GM13977 (cell line): ENCODE measurements at places on chromosomes 11 and 22.

DNA sequence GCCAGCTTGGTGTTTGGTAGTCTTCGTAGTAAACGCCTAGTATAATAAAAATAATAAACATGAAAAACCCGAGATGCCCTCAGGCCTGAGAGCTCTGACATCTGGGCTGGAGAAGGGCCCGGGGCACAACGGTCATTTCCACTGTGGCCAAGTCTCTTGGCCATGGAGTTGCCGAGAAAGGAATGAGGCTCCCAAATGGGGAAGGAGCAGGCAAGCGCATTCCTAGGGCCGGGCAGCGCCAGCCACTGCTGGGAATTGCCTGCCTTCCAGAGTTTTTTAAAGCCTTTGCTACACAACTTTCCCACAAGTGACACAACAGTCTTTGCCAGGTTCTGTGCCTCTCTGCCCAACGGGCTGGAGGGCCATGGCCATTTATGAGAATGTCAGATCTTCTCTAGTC, 103.4 kb downstream of the NAV2 start:
- DNase-seq, result no peak

- DNase-seq, result no peak
These were observed 35.1 kb downstream of the EP300 start for GRCh38 chr22:41127451-41127850.

- peak; percentile 6 for DNase-seq
These were observed 22.3 kb downstream of the TNKS1BP1 start for GRCh38 chr11:57302489-57302888.

DNA sequence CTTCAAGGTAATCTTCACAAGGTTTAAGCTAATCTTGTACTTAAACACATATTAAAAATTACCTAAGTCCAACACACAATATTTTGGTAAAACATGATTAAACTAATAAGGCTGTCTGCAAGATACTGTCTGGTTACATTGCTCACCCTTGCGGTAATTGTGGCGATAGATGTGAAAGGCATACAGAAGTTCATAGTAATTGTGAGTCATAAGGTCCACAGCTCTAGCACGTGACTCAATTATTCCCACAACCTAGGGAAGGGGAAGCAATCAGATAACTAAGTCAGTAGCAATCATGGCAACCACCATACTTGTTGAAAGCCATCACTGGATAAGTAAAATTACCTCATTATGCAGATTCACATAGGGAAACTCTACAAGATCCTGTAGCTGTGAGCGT, 30.5 kb upstream of the FNBP4 start:
- no peak for DNase-seq

DNA sequence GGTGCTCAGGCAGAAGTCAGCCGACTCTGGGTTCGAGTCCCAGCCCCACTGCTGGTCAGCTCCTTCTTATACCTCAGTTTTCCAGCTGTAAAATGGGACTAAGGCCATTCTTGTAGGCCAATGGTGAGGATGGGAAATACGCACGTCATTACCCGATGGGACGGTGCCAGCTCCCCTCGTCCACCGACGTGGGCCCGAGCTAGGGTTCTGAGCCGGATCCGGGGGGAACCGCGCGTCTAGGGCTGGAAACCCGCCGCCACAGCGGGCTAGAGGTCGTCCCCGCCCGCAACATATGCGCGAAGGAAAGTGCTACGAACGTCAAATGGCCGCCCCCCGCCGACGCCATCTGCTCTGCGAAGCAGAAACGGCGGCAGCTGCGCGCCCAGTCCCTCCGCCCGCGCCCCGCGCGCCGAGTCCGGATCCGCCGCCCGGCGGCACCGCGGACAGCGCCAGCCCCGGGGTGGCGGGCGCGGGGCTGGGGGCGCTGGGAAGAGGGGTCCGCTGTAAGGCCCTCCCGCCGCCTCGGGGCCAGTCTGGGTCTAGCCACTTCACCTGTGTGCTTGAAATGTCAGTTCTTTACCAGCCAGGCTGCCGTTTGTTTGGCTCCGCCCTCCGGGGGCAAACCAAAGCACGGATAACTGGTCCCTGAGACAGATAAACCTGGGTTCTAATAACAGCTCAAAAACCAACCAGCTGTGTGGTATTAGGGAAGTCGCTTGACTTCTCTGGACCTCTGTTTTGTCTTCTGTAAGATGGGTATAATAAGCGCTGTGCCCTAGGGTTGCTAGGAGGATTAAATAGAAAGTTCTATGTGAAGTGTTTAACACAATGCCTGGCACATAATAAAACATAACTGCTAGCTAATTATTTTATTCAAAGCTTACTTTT, 103.5 kb upstream of the RCN1 start:
- no peak for DNase-seq

- no peak for DNase-seq
These were observed 27.5 kb downstream of the CHEK2 start for GRCh38 chr22:28714043-28714628.

- no peak for DNase-seq
These were observed 131.7 kb downstream of the VPREB1 start for GRCh38 chr22:22376352-22376706.

- peak; percentile 2 for DNase-seq
These were observed 504.3 kb downstream of the FAM181B start for GRCh38 chr11:82229341-82229740.

- DNase-seq, result no peak
These were observed 90.6 kb downstream of the CELSR1 start for GRCh38 chr22:46446799-46447198.

GRCh38 chr11:64833509-64833908, 10.9 kb downstream of the CDC42BPG start:
- DNase-seq, result no peak

- no peak for DNase-seq
These were observed 389.9 kb upstream of the KIRREL3 start for GRCh38 chr11:127390465-127390864.

DNA sequence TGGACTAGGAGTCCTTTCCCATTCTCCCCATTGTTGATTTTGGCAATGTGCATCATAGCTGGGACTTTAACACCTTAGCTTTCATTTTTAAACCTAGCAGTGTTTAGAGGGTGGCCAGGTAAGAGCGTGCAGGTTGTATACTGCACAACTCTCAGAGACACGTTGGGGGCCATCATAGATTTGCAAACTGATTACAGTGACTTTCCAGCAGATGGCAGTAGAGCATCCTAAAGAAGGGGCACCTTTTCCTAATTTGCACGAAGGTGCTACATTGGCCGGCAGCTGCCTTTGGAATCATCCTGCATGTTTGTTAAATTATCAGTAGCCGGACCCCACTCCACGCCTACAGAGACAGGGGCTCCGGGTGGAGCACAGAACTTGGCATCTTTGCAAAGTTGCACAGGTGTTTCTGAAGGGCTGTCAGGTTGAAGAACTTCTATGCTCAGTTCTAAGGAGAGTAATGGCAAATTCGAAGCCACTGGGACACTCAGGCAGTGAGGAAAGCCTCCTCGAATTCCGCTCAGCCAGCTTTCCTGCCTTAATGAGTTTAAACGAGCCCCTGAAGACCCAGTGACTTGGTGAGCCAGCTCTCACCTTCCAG, 7.7 kb downstream of the LHFPL7 start:
- peak; percentile 74 for DNase-seq

DNA sequence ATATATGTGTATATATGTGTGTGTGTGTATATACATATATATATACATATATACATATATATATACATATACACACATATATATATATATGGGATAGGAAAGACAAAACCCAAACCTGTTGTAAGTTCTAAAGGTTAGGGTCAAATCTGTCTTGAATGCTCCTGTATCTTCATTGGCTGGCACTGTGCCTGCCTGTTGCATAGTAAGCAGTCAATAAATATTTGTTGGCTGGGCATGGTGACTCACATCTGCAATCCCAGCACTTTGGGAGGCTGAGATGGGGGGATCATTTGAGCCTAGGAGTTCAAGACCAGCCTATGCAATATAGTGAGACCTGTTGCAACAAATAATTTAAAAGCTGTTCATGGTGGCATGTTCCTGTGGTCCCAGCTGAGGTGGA, 205.4 kb downstream of the DBX1 start:
- DNase-seq, result no peak

- DNase-seq, result no peak
These were observed 58.2 kb downstream of the COMMD9 start for GRCh38 chr11:36230779-36231699.

- DNase-seq, result no peak
These were observed 14.5 kb downstream of the DCHS1 start for GRCh38 chr11:6640985-6641701.

GRCh38 chr11:120168108-120168959, 30.4 kb upstream of the TRIM29 start:
- no peak for DNase-seq

- DNase-seq, result no peak
These were observed 286.2 kb upstream of the NARS2 start for GRCh38 chr11:78860720-78861422.

GRCh38 chr11:71194710-71195109, 57.7 kb downstream of the SHANK2 start:
- DNase-seq, result no peak

DNA sequence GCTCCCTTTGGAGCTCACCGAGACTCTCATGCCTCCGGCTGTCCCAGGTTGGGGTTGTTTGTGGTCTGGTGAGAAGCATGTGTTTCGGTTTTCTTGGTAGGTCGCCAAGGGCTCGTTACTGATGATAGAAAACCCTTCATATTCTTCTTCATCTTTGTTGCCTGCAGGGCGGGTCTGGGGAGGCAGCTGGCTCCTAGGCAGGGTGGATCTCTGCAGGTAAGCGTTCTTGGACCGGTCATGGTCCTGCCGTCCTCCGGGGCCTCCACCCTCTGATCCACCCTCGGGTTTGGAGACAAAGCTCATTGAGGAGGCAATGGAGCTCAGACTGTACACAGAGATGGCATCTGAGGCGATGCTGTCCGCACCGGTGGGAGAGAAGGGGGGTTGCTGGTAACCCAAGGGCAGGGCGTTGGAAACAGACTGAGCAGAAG, 64.3 kb upstream of the PITPNB start:
- no peak for DNase-seq

DNA sequence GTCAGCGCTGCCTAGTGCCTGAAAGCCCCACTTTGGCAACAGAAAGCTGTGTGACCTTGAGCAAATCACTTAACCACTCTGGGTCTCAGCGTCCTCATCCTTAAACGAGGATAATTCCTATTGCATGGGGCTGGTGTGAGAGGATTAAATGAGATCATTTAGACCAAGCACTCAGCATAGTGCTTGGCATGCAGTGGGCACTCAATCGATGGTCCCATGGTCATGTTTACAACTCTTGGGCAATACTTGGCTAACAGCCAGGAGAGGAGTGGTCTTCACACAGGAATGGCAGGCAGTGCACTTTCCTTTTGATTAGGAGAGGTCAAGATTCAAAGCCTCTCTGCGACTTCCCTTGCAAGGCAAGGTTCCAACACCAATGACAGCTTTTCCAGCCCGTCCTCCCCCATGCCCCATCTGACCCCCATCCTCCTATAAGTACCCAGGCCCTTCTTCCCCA, 14.1 kb downstream of the TNKS1BP1 start:
- DNase-seq, result no peak

GRCh38 chr11:17476317-17477083, at the start of gene ABCC8:
Gene ABCC8 (minus strand): TSS chr11:17476845. CDS start chr11:17476776, 69 bp downstream.
- no peak for DNase-seq
